ENCODE measurements at places on chromosomes 3 and 15. TPM values are rescaled to one million over a fixed set of nuclear protein-coding genes. Genes with fewer than 3 reads are reported as not detected.
A peak's percentile ranks its signal among the peaks of the same experiment; 100 is the strongest.

DNA sequence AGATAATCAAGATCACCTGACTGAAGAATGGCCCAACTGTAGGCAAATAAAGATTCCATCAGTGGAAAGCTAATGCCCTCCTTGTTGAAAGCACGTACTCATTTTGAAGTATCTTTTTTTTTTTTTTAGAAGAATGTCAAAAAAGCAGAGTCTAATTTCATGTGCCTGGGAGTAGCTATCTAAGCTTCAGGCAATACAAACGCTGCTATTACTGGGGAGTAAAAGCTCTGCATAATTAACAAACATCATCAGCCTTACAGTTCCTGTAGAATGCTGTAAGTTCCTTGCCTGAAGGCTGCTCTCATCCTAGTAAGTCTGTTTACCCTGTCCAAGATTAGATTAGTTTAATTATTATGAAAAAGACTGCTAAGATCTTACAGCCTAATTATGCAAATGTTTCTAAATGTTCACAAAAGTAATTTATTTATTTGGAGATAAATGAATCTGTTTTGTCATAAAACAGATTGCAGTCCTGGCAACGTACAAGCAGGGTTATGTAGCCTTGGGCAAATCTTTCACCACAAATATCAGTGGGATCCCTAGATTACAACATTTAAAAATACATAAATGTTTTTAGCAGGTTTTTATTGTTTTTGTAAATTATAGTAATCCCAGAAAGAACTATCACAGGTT, 451.3 kb upstream of the AGTR1 start:
- no peak for DNase-seq

- no peak for DNase-seq
Measured at GRCh38 chr15:67917037-67917436, 77.2 kb upstream of the RNU6-1 start.

GRCh38 chr3:128381609-128382008, 85.1 kb downstream of the DNAJB8 start:
- no peak for DNase-seq

DNA sequence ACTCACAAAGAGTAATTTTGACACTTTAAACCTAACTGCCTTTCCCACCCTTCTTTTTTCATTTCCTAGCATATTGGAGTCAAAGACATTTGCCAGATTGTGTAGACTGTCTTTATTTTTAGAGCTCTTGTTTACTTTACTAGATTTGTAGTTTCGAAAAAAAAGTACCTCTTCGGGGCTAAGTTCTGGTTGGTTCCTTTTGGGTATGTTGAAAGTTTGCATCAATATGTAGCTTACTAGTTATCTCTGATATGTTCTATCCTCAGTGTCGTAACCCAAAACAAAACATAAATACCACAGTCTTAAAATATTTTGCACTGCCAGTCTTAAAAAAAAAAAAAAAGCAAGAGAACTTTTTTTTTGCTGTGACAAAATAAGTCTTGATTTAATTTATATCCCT, 52.2 kb downstream of the REC114 start:
- DNase-seq = peak; percentile 15

DNA sequence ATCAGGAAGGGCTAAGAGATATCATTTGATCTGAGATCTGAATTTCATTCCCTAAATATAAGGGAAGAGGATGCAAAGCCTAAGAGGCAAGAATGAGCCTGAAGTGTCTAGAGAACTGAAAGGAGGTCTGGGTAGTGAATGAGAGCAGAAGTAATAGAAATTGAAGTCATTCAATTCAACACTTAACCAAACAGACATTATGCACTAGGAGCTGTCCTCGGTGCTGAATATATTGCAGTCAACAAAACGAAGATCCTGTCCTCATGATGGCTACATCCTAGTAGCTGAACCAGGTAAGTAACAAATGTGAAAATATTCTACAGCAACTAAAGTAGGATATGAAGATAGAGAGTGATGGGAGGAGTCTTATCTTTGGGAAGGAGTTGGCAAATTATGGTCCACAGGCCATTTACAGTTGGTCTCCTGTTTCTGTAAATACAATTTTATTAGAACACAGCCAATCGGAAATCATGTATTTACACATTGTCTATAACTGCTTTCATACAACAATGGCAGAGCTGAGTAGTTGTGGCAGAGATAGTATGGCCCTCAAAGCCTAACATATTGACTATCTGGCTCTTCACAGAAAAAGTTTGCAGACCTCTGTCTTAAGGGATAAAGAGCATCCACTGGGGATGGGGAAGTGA, 192.9 kb upstream of the CADPS start:
- DNase-seq = peak; percentile 56

DNA sequence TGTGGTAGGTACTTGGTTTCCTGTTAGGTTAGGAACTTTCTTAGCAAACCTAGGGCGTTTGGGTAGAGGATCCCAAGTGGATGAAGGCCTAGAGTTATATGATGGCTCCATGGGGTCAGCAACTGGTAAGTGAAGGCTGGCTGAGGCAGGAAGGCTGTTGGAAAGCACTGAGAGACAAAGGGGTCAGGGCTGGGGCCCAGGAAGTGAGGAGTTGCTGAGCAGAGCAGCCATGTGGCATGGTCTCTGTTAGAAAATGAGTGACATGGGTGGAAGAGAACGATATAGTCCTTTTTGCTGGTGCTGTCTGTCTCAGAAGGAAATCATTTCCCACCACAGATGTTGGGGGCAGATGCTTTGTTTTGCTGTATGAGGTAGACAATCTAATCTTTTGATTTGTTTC, 34.5 kb upstream of the MGLL start:
- no peak for DNase-seq

Gene TPRG1
- polyA plus RNA-seq = 0.32 TPM

Gene ZBED2
- polyA plus RNA-seq = 0.06 TPM

Gene DAZL
- 0.34 TPM for polyA plus RNA-seq

Gene RAB6B
- polyA plus RNA-seq = 1.5 TPM

Gene LIPC
- 0.51 TPM for polyA plus RNA-seq

All from fibroblast of lung (primary cell).